ENCODE measurements at places on chromosomes 4 and X.

DNA sequence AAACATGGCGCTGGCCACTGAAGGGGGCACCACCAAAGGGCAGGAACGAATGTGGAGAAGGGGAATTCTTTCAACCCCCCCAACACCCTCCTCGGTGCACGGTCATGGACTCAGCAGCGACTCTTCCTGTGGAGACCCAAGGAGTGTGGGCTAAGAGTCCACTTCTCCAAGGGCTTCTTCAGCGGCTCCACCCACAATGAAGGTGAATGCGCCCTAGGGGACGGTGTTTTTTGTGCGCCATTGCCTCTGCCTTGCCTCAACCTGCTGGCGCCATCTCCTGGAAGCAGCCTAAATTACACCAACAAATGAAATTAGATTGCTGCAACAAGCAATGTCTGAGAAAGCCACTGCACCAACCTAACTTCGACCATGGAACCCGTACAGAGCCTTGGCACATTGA is 169.2 kb upstream of the MAGEB18 start:
- no peak for DNase-seq

GRCh38 chr4:25856756-25857155 is 6.0 kb downstream of the SEL1L3 start:
- DNase-seq: no peak

GRCh38 chr4:8647626-8648025 is 55.1 kb downstream of the CPZ start:
- DNase-seq: no peak

DNA sequence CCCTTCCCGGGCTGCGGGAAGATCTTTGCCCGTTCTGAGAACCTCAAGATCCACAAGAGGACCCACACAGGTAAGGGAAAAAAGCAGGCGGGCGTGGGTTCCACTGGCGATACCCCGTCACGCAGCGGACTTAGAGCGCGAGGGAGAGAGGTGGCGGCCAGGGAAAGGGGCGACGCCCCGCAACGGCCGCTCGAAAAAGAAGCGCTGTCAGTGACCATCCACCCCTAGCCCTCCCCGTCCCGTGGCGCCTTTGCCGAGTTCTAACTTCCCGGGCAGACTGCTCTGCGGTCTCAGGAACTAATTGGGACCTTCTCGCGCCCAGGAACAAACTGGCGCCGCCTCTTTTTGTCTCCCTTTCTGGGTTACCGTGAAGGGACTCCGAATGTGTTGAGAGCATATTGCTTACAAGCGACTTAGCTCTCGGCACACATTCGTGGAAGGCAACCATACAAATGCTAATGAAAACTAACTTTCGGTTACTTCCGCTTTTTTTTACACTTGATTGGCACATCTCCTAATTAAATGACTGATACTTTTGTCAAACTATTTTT is 1.8 kb downstream of the ZIC3 start:
- no peak for DNase-seq

DNA sequence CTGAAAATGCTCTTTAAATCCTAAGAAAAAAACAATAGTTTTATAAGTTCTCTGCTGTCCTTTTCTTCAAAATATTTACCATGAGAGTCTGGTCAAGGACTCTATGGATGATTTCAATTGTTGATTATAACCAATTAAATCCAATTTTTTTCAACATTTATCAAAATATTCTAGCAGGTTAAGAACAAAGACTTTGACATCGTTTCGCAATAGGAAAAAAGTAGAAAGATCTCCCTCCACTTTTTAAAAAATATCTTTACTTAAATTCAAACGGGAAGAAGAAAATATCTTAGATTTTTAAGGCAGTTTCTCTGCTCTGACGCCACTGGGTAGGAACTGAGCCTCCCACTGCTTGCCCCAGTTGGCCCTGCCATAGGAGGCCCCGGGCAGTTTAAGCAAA is 44.7 kb upstream of the TMEM154 start:
- no peak for DNase-seq

DNA sequence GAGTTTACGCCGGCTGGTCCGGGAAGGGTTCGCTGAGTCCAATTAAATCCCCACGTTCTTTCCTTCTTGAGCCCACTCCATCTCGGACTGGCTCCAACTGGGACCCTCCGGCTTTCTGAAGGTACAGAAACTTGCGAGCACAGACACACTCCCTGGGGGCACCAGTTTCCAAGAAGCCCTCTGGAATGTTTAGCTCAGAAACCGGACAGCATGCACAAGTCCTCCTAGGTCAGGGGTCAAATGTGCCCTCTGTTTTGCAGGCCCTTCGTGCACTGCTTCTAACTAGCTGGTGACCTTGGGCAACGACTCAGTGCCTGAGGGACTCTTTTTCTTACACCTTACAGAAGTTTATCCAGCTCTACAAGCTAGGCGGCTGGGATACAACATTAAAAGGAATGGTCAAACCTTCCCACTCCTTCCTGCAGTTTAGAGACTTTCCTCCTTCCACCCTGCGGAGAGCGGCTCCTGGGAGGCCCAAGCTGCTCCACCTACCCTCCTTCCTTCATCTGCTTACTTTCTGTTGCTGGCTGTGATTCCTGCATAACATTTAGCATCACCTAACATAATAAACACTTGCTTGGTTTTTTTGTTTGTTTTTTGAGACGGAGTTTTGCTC is 275.5 kb downstream of the BCOR start:
- DNase-seq: no peak

DNA sequence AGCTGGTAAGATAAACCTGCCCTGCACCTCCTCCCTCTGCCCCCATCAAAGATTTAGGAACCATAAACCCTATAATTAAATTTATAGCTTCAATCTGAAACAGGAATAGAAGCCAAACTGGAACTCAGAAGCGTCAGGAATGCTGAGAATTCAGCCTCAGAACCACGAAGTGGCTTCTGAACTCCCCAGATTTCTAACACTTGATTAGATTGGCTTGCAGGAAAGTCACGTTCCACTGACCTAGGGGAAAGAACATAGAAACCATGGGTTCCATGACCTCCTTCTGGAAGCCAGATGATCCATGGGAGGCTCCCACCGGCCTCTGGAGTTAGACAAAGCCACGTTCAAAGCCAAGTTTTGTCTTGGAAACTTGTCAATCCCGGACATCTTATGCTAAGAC is 356.5 kb downstream of the MID1IP1 start:
- DNase-seq: no peak

DNA sequence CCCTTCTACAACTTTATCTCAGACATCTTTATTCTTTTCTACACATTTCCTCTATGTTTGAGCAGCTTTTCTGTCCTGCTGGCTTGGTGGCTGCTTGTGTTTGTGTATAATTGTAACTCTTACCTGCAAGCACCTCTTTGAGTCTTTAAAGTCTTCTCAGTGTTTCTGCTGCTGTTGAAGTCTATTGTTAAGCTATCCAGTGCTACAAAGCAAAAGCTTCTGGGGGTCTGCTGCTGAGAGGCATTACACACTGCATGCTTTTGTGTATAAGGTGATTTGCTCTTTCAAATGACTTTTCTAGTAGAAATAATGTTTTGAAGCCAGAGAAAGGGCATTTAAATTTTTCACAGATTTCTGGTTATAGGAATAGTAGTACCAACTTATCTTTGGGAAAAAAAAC is 241.8 kb downstream of the DTHD1 start:
- DNase-seq: no peak

GRCh38 chr4:163072222-163072621 is 94.5 kb downstream of the NAF1 start:
- no peak for DNase-seq

DNA sequence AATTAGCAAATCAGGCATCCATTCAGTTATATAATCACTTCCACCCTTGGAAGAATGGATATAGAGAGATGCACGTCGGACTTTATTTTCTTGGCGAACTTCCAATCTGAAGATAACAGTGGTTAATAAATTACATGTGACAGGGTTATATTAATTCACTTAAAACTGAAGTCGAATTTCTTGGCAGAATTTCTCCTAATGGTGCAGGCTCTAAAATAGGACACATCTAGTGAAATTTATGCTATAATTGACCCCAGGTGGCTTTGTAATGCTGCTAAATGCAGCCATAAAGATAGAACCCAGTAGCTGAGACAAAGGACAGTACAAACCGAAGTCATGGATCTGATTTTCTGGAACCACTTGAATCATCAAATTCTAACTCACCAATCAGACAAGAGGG is 20.8 kb upstream of the SLC10A4 start:
- no peak for DNase-seq

- DNase-seq: no peak
Measured at GRCh38 chr4:114368751-114369150, 229.9 kb upstream of the UGT8 start.

GRCh38 chr4:153232768-153233167 is 28.5 kb downstream of the TRIM2 start:
- no peak for DNase-seq

- DNase-seq: no peak
Measured at GRCh38 chr4:17717301-17717700, 64.1 kb downstream of the FAM184B start.

DNA sequence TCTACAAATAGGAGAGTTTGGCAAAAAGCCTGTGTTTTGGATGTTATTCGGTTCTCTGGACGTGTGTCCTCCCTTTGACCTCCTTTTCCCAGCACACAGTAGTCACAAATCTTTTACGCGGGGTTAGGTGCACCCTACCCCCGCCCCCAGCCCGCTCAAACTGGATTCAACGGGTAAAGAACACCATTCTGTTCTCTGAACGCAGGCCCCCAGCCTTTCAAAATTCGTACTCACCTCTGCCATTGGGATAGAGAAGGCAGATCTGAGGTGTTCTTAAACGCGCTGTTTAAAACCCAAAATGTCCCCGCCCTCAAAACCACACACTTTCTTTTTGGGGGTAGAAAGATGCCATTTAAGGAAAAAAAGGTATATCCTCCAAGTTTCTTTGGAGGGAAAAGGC is 2.7 kb downstream of the LEF1 start:
- no peak for DNase-seq

DNA sequence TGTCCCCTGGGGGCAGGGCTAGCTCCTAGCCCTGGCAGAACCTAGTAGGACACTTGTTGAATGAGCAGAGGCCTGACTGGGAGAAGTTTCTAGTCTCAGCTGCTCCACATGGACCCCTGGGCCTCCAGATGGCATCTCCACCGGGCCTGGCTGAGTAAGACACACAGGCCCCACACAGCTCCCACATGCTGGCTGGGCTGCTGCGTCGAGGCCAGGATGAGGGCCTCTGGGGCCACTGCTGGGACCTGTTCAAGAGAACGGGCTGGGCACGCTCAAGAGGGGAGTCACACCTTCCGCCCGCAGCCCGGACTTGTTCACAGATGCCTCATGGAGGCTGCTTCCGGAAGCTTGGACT is 4.2 kb upstream of the HGFAC start:
- DNase-seq: no peak

- no peak for DNase-seq
Measured at GRCh38 chr4:88275516-88275915, 8.8 kb downstream of the PPM1K start.

- DNase-seq: no peak
Measured at GRCh38 chrX:130884627-130885026, 18.4 kb downstream of the ENOX2 start.

DNA sequence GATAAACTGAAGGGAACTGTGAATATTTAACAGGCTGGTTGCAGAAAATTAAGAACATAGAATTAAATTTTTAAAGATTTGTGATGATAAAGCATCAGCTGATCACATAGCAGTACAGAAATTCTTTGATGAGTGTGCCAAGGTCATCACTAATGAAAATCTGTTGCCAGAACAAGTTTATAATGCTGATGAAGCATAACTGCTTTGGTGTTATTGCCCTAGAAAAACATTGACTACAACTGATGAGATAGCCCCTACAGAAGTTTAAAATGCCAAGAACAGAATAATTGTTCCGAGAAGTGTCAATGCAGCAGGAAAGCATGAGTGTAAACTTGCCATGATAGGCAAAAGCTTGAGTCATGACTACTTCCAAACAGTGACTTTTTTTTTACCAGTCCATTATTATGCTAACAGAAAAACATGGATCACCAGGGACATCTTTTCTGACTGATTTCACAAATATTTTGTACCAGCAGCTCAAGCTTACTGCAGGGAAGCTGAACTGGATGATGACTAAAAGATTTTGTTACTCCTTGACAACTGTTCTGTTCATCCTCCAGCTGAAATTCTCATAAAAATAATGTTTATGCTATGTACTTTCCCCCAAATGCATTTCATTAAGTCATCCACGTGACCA is 1136.6 kb downstream of the FAT4 start:
- no peak for DNase-seq

DNA sequence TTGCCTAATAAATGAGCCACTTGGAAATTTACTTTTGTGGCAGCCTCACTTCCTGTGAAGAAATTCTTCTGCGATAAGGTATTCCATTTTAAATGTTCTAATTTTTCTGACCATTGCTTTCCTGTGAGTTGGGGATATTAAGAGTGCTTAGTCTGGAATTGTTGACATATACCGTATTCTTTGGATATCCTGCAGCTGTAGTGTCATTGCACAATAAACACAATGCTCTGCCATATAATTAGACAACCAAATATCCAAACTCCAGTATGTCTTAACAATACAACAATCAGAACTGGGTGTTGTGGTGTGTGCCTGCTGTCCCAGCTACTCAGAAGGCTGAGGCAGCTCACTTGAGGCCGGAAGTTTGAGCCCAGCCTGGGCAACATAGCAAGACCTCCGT is 99.4 kb downstream of the LUZP4 start:
- no peak for DNase-seq

GRCh38 chr4:2304321-2304876 is 42.5 kb upstream of the MXD4 start:
- DNase-seq: no peak

DNA sequence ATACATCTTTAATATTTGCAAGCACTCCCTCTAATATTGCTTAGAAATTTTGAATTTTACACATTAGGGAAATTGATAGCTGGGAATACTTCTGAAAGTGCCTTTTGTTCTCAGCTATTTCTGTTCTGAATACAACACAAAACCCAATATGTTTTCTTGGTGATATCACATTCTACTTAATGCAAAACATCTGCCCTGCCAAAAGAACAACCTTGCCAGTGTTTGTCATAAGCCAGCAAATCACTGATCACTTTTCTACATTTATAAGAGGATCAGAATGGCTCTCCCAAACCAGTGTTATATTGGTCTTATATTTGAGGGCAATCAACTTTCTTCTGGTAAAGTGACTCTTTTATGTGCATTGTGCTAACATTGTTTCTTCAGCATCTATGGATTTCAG is 126.8 kb upstream of the APOOL start:
- no peak for DNase-seq

GRCh38 chr4:42350611-42351182 is 46.6 kb upstream of the SHISA3 start:
- no peak for DNase-seq

GRCh38 chr4:185734214-185734613 is 77.8 kb downstream of the SORBS2 start:
- no peak for DNase-seq

DNA sequence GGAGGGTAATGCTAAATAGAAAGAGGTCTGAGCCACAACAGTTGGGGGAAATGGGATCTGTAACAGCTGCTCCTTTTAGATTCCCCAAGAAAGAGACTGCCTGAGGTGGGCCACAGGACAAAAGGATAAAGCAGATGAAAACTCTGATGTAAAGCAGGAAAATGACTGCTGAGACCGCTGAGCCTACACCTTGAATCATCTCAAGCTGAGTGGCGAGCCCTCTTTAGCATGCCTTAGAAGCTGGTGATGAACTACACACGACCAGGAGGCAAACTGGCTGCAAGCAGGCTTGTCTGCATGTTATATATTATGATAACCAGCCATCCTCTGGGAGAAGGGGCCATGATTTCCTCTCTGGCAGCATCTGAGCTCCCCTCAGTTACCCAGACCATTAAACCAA is 88.4 kb downstream of the TTC29 start:
- DNase-seq: no peak

GRCh38 chrX:15345976-15346375 is 10.7 kb upstream of the PIGA start:
- no peak for DNase-seq

Measured in kidney epithelial cell (primary cell).